GM19239 (cell line): ENCODE measurements at places on chromosomes 12 and 14.
A peak's percentile ranks its signal among the peaks of the same experiment; 100 is the strongest.

DNA sequence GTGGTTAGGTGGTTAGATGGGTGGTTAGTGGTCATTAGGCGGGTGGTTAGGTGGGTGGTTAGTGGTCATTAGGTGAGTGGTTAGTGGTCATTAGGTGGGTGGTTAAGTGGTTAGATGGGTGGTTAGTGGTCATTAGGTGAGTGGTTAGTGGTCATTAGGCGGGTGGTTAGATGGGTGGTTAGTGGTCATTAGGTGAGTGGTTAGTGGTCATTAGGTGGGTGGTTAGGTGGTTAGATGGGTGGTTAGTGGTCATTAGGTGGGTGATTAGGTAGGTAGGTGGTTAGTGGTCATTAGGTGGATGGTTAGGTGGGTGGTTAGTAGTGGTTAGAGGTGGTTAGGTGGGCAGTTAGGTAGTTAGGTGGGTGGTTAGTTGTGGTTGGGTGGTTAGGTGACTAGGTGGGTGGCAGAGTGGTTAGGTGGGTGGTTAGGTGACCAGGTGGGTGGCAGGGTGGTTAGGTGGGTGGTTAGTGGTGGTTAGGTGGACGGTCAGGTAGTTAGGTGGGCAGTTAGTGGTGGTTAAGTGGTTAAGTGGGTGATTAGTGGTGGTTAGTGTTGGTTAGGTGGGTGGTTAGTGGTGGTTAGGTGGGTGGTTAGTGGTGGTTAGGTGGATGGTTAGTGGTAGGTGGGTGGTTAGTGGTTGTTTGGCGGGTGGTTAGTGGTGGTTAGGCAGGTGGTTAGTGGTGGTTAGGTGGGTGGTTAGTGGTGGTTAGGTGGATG, 8.0 kb upstream of the TMEM119 start:
- no peak for DNase-seq

DNA sequence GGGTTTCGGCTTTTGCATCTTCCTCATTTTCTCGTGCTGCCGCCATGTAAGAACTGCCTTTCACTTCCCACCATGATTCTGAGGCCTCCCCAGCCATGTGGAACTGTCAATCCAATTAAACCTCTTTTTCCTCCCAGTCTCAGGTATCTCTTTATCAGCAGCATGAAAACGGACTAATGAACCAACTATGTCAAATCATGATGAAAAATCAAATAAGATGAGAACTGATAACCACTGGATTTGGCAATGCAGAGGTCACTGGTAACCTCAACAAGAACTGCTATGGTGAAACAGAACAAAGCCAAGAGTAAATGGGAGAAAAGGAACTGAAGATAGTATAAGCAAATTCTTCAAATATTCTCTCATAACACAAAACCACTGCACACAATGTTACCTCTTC, 6.0 kb downstream of the EML5 start:
- no peak for DNase-seq

- no peak for DNase-seq
Measured at GRCh38 chr12:93974252-93974651, 174.1 kb upstream of the PLXNC1 start.

DNA sequence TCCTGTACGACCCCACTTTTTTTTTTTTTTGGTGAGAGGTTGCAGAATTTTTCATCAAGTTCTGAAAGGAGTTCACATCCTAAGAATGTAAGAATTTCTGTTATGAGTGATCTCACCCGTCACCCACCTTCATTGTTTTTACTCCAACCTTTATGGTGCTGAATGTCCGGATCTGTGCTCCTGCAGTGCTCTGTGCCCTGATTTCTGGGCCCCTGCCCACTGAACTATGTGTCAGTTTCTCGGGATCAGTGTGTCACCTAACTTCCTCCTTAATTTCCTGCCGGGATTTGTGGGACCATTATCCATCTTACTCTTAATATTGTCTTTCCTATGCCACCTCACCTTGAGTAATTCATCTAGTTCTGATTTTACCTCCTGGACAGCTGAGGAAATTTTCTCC, 11.6 kb downstream of the RASSF8 start:
- DNase-seq = no peak

- DNase-seq = no peak
Measured at GRCh38 chr12:108819920-108820706, 37.3 kb downstream of the SSH1 start.

GRCh38 chr12:106220536-106220935, 27.3 kb downstream of the CKAP4 start:
- no peak for DNase-seq

DNA sequence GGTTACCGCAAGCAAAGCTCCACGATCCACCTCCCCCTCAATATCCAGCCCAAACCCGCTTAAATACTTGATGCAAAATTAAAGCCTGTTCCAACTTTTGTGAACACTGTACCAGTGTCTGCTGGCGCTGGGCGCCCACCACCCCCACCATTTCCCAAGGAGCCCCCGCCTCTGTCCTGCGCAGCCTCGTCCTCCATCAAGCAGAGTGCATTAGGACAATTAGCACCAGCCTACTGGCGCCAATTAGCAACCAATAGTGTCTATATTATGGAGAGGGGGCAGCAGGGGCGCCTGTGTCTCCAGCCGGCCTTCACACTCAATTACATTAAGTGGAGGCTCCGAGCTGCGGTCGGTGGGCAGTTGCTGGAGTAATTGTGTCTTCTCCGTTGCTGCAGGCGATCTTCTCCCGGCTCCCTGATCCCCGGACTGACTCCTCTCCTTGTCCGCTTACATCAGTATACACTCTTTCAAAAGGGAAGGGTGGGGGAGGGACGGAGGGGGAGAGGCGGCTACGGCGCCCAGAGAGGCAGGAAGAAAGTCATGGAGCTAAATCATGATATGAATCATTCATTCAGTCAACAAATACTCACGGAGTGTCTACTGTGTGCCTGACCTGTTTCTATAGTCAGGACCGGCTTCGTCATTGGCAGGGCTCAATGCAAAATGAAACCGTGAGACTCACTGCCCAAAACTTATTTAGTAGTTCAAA, 707.3 kb downstream of the MED13L start:
- no peak for DNase-seq

- DNase-seq = no peak
Measured at GRCh38 chr12:71867131-71867530, 27.6 kb downstream of the TBC1D15 start.

DNA sequence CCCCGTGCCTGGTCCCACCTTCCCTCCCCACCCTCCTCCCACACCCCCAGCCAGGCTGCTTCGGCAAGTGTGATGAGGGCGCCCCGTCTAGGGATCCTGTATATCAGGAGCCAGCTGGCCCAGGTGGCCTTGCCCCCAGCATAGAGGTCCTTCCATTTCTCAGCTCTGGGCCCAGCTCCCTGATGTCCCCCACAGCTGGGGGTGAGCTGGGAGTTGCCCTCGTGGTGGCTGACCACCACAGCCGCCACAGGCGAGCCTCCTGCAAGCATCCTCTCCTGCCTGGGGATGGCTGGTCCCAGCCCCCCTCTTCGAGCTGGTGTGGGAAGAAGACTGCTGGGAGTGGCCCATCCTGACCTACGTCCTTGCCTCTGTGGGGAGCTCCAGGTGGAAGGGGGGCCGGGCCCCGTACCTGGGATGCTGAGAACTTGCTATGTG, 7.4 kb downstream of the ASPG start:
- DNase-seq = no peak

GRCh38 chr12:40693207-40693821, 1.1 kb downstream of the CNTN1 start:
- DNase-seq = no peak

- DNase-seq = peak; percentile 74
Measured at GRCh38 chr12:48936379-48936979, 11.2 kb upstream of the FKBP11 start.

DNA sequence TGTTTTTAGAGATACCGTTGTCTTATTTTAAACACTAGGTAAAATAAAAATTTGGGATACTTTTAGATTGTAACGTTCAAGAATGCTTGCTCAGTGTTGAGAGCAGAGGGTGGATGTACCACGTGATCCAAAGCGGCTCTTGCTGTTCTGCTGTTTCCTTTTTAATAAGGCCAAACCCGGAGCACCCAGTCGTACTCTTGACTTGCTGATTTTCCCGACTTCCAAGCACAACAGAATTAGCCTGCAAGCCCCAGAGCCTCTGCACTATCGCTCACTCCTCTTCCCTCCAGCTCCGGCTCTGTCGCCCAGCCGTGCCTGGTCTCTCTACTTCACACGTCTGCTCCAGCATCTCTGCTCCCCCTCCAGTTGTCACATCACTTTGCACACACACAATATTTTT, 77.3 kb downstream of the EMP1 start:
- no peak for DNase-seq

DNA sequence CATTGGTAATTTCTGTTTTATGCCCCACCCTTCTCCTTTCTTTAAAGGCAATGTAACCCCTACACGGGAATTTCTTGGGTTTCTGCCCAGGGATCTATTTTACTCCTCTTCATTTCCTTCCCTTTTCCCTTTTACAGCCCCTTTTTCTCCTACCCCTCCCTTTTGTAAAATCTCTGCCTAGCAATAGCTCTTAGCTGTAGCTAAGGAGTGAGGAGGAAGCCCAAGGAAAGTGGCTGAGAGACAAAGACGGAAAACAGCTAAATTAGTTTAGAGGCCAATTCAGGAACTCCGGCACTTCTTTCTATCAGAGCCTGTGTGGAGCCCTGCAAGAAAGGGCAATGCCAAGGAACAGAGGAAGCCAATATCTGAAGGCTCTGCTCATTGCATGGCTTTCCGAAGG, 40.3 kb downstream of the SOCS2 start:
- no peak for DNase-seq

DNA sequence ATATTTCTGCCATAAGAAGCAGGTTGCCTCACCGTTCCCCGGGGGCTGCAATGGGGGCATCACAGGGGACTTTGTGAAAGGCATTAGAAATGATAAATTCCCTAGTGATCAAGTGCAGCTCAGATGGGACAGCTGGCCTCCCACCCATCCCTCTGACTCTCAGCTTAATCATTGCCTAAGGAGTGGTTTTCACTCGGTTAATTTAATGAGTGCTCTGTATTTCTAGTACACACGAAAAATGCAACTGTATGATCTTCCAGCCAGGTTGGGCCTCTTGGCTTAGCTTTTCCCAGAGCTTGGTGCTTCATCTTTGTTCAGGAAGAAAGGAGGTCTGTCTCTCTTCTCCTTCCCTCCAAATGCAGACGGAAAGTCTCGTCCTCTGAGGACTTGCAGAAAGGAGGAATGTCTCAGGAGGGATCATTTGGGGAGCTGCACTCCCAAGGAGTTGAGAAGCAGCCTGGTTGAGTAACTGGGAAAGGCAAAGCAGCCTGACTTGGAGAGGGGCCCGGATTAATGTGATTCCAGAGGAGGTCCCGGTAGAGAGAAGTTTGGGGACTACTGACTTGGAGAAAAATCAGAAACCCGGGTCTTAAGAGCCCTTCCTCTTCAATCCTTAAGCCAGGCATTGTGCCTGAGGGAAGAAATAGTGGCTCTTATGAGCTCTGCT, 7.2 kb downstream of the CD9 start:
- no peak for DNase-seq

DNA sequence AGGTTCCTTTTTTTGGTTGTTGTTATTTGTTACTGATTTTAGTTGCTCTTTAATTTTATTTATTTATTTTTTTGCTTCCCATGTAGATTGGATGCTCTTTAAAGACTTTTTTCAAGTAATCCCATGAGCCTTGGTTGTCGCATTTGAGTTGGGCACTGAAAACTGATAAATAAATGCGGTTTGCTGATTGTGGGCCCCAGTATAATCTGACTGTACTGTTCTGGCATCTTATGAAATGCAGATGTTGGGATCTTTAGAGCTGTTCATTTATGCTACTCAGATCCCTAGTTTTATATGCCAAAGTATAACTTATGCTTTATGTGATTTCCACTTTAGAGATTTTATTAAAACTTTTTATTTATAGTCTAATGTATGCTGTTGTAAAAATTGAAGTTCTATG, 33.3 kb downstream of the WNK1 start:
- DNase-seq = no peak

- no peak for DNase-seq
Measured at GRCh38 chr14:96309896-96310330, 53.2 kb downstream of the ATG2B start.

GRCh38 chr12:58487678-58488161, 432.6 kb downstream of the LRIG3 start:
- DNase-seq = no peak

GRCh38 chr14:55938249-55938791, 179.9 kb upstream of the PELI2 start:
- DNase-seq = no peak

- no peak for DNase-seq
Measured at GRCh38 chr14:54337314-54337713, 59.5 kb upstream of the CDKN3 start.

DNA sequence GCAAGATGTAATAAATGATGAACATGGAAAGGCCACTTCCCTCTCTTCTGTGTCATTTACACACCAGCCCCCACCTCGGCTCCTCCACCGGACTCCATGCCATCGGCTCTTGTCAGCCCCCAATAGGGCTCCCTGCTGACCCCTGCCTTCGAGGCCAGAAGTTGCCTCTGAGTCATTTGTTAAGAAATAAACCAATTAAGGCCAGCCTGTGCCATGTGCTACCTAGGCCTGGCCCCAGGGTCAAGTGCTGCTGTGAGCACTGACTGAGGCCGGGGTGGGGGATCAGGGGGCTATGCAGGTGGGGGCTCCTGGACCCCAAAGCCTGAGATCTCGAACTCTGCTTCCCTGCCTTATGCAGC, 53.2 kb downstream of the TESC start:
- no peak for DNase-seq

- DNase-seq = no peak
Measured at GRCh38 chr12:82754856-82755255, 68.2 kb downstream of the TMTC2 start.

DNA sequence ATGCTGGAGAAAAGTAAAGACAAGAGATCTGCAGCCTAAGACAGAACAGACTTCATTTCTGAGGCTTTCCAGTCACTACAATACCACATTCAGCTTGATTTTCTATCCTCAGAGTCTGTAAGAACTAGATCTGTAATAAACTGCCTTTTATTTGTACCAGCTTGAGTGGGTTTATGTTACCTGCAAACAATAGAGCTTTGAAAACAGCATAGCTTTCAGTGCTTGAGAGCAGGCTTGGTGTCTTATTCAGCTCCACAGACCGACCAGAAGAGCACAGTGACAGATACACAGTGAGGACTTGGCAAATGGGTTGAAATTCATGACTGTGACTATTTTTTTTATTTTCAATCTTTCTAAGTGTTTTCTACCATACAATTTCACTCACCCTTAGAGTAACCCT, 207.8 kb upstream of the OTX2 start:
- no peak for DNase-seq

- DNase-seq = no peak
Measured at GRCh38 chr12:116033765-116034164, 243.7 kb downstream of the MED13L start.

DNA sequence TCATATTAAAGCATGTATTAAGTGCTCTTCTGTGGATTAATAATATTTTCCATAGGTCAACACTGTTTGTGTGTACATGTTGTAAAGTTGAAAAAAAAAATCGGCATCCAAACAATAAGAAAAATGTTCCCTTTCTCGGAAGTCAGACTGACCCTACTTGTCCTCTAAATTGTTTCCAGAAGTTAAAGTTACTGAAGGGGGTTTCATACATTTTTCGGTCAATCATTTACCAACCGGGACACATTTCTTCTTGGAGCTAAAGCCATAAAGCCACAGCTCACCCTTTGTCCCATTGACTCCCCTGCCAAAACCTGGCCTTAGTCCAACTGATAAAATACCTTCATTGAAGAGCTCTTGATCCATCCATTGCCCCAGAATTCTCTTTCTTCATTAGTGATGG, 230.0 kb downstream of the ANO2 start:
- DNase-seq = no peak
